ENCODE measurements at places on chromosomes 2 and 18.

GRCh38 chr2:13916066-13916465, 716.5 kb upstream of the LRATD1 start:
- no peak for DNase-seq

GRCh38 chr2:11873356-11874154, 127.1 kb downstream of the LPIN1 start:
- DNase-seq, result no peak

GRCh38 chr2:176669398-176670174, 400.3 kb downstream of the MTX2 start:
- no peak for DNase-seq

- no peak for DNase-seq
Measured at GRCh38 chr18:67726882-67727281, 210.4 kb upstream of the DSEL start.

DNA sequence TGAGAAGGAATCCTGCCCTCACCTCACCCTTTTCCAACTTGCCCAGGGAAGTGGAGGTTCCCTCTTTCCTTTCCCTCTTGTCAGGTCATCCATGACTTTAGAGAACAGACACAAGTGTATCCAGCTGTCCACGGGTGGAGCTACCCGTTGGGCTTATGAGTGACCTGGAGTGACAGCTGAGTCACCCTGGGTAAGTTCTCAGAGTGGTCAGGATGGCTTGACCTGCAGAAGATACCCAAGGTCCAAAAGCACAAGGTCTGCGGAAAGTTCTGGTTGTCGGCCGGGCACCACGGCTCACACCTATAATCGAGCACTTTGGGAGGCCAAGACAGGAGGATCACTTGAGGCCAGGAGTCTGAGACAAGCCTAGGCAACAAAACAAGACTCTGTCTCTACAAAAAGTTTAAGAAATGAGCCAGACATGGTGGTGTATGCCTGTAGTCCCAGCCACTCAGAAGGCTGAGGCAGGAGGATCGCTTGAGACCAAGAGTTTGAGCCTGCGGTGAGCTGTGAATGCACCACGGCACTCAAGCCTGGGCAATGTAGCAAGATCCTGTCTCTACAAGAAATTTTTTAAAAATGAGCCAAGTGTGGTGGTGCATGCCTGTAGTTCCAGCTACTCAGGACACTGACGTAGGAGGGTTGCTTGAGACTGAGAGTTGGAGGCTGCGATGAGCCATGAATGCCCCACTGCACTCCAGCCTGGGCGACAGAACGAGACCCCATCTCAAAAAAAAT, 14.0 kb upstream of the CNDP1 start:
- DNase-seq, result no peak

GRCh38 chr2:138298900-138299299, 202.7 kb upstream of the SPOPL start:
- no peak for DNase-seq

DNA sequence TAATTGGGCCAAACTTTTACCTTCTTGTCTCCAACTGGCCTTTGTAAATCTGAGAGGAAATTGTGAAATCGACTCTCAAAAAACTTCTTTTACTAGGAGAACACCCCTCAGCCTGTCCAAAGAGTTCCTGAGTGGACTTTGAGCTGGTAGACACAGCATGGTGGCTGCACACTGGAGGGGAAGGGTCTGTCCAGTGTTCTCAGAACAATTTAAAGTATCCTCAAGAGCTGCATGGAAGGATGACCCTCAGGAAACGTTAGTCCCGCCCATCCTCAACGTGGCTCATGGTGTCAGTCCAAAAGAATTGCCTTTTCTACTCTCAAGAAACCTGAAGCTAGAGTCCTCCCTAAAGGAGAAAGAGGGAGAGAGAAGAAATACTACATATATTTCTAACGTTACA, 182.7 kb downstream of the EPHA4 start:
- DNase-seq, result no peak

- DNase-seq, result no peak
Measured at GRCh38 chr2:6186332-6187151, 494.4 kb downstream of the SOX11 start.

GRCh38 chr2:232541195-232541960, 1.9 kb downstream of the CHRNG start:
- DNase-seq, result no peak

GRCh38 chr2:26767129-26767528, 3.0 kb downstream of the SLC35F6 start:
- no peak for DNase-seq

DNA sequence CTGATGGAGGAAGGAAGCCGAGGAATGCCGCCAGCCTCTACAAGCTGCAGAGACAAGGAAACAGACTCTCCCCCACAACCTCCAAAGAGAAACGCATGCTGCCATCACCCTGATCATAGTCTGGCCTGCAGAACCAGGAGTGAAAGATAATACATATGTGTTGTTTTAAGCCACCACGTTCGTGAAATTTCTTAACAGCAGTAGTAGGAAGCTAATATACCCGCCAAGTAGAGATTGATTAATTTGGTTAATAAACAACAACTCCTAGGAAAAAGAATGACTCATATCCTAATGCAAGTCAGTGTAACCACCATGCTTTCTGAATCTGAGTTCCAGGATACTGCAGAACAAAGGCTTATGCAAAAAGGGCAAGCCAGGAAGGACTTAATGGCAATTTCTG, 36.6 kb downstream of the LONRF2 start:
- DNase-seq, result no peak

DNA sequence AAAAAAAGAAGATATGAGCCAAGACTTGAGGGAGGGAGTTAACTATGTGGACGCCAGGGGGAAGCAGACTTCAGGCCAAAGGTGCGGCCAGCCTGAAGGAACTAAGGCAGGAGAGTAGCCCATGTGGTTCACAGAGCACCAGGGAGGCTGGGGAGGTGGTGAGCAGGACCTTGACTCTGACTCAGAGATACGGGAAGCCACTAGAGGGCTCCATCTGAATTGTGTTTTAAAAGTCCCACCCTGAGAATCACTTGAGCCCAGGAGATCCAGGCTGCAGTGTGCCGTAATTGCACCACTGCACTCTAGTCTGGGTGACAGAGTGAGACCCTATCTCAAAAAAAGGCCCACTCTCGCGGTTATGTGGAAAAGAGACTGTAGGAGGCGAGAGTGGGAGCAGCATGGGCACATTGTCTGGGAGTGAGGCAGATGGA, 12.3 kb downstream of the CEP192 start:
- no peak for DNase-seq

GRCh38 chr2:84077496-84077895, 381.6 kb downstream of the SUCLG1 start:
- DNase-seq, result no peak

DNA sequence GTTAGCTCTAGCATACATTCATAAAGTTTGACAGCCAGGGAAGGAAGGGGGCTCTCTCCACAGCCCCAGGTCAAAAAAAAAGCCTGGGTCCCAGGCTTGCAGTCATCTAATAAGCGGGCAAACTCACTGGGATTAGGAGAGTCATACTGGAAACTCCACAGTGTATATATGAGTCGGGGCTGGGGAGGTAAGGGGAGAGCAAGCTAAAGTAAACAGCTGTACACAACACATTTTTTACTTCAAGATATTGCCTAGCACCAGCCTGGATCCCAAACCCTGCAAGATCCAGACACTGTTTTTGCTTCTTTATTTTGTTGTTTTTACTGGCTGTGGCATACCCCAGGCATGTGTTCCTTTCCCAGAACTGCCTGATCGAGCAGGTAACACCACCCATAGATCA, 291.3 kb upstream of the TANK start:
- DNase-seq, result no peak

- DNase-seq, result no peak
Measured at GRCh38 chr18:58076052-58076451, 32.0 kb downstream of the NEDD4L start.

DNA sequence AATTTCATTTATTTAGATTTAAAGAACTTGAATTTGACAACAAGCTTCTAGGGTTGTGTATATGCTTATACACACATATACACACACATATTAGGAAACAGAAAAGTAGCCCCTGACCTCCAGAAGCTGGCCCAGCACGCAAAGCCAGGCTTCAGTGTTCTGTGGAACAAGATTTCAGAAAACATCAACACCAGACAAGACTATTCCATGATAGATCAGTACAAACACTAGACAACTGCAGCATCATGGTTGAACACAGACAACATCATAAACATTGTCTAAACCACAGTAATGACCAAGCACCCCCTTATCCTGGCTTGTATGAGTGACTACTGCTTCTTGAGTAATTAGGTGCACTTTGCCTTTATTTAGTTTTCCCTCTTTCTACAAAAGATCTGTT, 457.6 kb downstream of the TMEM182 start:
- DNase-seq, result no peak

GRCh38 chr2:204282081-204282480, 263.2 kb upstream of the PARD3B start:
- DNase-seq, result no peak

DNA sequence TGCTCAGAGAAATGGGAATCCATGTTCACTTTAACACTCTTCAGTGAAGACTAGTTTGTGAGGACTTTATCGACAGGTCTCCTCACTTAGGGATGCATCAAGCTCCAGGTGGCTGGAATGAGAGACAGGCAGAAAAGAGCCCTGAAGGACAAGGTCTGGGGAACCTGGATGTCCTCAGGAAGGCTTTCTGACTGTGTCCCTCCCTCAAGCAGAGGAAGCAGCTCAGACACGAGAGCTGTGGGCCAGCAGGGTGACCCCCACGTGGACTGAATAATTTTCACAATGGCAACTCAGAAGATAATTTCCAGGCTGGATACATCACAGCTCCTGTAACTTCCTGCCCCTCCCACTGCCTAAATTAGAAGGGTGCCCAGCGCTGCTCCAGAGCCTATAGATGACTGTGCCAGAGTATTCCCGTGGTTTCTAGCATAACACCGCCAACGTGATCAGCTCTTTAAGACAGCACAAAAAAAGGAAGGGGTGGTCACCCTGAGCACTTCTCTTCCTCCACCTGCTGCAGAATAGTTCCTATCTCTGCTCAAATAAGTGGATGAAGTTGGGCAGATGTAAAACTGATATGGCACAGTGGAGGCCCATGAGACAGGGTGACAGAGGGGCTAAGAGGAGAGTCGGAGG, 25.7 kb upstream of the NCK2 start:
- no peak for DNase-seq

DNA sequence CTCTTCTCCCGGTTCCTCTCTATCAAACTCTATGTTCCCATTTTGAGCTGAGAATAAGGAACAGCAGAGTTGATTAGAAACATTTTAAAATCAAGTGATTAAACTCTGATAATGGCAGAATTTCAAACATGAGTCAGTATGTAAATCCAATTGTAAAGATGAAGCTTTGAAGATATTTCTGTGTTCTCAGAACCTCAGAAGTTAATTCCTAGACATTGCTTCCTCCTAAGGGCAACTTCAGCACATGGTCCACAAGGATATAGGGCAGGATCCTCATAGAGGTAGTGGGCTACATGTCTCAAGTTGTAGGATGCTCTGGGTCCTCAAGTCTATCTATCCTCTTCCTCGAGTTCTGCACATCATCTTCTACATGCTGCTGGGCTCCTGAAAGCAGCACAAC, 46.3 kb downstream of the QPCT start:
- DNase-seq, result no peak

DNA sequence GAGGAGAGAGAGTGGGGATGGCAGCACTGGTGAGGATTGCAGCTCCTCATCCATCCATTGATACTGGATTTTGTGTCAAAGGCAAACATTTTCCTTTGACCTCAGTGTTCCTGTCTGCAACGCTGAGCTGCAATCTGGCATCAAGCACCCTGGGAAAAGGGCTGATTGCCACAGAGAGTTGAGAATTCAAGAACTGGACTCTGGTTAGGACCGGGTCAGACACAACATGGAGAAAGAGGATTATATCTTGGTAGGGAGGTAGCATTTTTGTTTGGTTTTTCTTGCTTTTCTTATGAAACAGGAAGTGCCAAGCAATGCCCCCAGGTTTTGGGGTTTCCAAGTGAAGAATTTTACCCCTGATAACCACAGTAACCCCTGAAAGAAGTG, 81.9 kb upstream of the PKDCC start:
- no peak for DNase-seq

GRCh38 chr2:60602388-60602787, 48.9 kb upstream of the BCL11A start:
- no peak for DNase-seq

- DNase-seq, result no peak
Measured at GRCh38 chr2:236967499-236967783, 118.2 kb upstream of the COPS8 start.
